ENCODE measurements at places on chromosomes 13 and 19.

- DNase-seq, result no peak
Measured at GRCh38 chr13:36157480-36157879, 26.3 kb upstream of the DCLK1 start.

GRCh38 chr13:99991013-99991827, 9.6 kb downstream of the ZIC2 start:
- DNase-seq, result no peak

GRCh38 chr13:73995736-73996135, 138.5 kb downstream of the KLF12 start:
- DNase-seq, result no peak

GRCh38 chr13:45921162-45921736, 69.7 kb upstream of the SIAH3 start:
- DNase-seq, result no peak

DNA sequence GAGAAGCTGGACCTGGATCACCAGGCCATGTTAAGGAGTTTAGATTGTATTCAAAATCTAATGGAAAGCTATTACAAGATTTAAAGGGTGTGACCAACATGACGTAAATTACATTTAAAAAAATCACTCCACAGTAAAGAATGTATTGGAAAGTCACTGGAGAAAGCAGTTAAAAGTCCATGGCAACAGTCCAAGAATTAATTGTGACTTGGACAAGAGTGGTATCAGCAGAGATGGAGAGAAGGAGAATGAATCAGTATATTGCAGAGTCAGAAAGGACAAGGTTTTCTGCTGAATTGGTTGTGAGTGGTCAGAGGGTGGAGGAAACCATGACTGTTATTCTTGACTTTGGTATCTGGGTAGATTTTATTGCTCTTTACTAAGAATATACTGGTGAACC, 535.1 kb upstream of the SLITRK1 start:
- DNase-seq, result no peak

- DNase-seq, result no peak
Measured at GRCh38 chr19:50199259-50199555, 4.2 kb upstream of the MYH14 start.

DNA sequence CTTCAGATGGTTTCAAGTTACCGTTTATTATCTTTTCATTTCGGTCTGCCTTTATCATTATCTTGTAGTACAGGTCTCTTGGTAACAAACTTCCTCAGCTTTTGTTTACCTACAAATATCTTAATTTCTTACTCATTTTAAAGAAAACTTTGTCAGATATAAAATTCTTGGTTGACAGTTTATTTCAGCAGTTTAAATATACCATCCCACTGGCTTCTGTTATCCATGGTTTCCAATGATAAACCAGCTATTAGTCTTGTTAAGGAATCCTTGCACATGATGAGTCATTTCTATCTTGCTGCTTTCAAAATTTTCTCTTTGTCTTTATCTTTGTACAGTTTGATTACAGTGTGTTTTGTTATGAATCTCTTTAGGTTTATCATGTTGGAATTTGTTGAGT, 308.3 kb upstream of the SPRY2 start:
- DNase-seq, result no peak

GRCh38 chr19:36108684-36109083, 2.3 kb upstream of the OVOL3 start:
- DNase-seq, result no peak

- no peak for DNase-seq
Measured at GRCh38 chr19:32828139-32828538, 41.4 kb downstream of the SLC7A9 start.

DNA sequence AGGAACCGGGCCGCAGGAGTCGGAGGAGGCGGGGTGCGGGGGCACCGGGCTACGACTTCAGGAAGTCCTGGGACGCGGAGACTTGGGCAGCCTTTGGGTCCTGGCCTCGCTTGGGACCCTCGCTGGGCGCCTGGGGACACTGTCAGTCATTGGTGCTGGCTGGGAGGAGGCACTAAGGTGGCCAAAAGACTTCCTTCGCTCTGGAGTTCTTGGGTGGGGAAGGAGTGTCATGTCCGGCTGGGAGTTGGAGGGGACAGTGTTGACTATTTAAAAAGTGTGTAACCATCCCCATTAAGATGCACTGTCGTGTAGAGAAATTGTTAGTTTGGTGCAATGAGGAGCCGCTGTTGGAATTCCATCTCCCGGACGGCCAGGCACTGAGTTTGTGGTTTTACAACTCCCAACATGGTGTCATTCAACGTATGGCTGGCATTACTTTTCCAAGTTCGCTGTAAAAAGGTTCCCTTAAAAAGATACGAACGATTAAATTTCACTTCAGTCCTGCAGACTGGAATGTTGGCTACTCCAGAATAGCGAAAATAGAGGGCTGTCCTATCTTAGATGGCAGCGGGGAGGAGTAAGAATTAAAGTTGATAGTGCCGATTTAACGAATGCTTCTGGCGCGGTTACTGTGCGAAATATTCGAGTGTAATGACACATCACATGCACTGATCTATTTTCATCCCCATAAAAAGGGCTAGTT, 776 bp downstream of the DNAJC3 start:
- no peak for DNase-seq

DNA sequence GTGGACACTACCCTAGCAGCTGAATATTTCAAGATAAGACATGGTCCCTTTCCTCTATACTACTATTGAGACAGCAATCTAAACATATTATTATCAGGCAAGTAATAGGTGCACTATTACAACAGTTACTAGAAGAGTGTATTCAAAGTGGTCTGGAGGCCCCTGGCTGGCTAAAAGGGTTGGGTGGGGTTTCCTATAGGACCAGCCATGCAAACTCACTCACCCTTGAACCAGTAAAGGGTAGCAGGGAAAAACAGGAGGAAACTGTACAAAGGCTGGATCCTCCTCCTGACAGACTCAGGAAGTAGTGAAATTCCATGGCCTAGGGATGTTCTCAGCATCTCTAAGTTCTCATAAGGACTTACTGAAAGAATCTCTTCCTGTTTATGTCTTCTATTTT, 7.7 kb downstream of the SMAD9 start:
- no peak for DNase-seq

All from BJ (cell line).